ENCODE measurements at places on chromosomes 12 and 14.

DNA sequence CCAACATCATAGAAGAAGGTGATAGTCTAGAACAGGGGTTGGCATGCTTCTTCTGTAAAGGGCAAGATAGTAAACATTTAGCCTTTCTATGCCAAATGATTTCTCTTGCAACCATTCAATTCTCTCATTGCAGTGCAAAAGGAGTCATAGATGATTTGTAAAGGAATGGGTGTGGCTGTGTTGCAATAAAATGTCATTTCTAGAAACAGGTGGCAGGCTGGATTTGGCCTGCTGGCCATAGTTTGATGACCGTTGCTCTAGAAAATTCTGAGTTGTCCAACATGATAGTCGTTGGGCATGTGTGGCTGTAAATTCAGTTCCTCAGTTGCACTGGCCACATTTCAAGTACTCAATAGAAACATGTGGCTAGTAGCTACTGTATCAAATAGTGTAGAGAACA is 21.7 kb downstream of the SMCO2 start:
- DNase-seq, result no peak

- no peak for DNase-seq
Measured at GRCh38 chr12:42585841-42586216, 3.7 kb downstream of the PRICKLE1 start.

GRCh38 chr14:89992273-89992672 is 36.5 kb downstream of the TDP1 start:
- no peak for DNase-seq

DNA sequence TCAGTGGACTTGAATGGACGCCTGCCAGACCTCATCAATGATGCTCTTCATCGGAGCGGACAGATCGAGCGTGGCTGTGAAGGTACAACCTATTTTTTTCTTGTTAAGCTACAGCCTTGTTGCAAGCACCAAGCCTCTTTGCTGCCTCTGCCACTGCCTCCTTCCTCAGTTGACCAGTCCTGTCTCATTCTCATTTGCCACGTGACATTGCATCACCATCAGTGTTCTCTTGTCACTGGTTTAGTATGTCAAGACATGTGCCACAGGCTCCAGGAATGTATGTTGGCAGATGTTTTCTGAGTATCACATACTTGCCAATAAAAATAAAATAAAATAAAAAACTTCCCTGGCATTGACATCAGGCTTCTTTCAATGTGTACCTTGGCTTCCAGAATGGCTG is 798.1 kb downstream of the NRXN3 start:
- no peak for DNase-seq

DNA sequence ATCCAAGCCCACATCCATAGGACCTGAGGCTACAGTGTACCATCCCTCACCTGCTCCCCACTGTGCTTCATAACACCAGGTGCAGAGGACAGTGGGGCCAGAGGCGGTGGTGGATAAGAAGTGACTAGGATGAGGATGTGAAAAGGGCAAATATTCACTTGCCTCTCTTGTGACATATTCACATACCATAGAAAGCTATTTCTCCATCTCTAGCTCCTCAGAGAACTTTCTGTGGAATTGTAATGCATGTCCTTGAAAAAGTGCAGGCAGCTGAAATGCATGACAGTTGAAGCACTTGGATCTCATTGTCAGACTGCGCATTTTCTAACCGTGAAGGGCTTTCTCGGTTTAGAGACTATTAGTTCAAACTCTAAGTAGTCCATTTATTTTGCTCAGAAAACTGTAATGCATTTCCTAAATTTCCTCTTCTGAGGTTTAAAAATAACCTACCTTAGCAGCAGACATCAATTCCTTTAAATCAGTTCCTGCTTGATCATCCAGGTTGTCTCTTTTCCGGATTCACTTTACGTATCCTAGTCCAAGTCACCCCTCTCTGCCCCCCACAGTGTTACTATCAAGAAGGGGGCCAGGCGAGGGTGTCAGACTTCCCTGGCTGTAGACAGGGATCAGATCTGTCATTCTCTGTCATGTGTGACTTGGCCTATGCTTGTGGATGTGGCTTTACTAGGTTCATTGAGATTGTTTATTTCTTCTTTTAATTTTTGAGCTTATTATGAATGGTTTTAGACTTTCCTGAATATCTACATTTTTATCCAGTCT is 984.0 kb upstream of the TMEM132C start:
- DNase-seq, result no peak

GRCh38 chr14:45811155-45811554 is 558.2 kb upstream of the MIS18BP1 start:
- DNase-seq, result no peak

GRCh38 chr12:93288626-93289025 is 89.1 kb upstream of the NUDT4 start:
- DNase-seq, result no peak

GRCh38 chr12:103494051-103494733 is 1.6 kb downstream of the C12orf42 start:
- no peak for DNase-seq

DNA sequence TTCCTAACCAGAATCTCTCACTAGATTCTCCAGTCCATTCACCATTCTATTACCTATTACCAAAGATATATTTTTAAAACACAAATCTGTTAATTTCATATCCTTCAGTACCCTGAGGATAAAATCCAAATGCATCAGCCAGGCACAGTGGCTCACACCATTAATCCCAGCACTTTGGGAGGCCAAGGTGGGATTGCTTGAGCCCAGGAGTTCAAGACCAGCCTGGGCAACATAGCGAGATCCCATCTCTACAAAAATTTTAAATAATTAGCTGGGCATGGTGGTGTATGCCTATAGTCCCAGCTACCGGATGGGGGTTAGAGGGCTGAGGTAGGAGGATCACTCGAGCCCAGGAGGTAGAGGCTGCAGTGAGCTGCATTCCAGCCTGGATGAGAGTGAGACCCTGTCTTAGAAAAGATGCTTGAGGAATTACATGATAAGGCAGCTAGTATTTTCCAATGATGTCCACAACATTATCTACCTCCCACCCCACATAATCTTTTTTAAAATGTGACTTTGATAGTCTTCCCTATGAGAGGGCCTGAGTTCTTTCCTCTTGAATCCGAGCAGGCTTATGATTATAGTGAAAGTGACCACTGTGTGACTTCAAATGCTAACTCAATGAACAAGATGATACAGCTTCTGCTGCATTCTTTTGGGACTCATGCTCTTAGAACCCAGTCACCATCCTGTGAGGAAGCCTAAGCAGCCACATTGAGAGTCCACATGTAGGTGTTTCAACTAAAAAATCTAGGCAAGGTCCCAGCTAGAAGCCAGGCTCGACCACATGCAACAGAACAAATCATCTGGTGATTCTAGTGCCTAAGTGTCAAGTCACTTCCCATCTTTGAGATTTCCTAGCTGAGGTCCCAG is 18.0 kb downstream of the HECTD1 start:
- DNase-seq, result no peak

GRCh38 chr14:104664588-104664987 is 24.8 kb upstream of the INF2 start:
- DNase-seq, result no peak

DNA sequence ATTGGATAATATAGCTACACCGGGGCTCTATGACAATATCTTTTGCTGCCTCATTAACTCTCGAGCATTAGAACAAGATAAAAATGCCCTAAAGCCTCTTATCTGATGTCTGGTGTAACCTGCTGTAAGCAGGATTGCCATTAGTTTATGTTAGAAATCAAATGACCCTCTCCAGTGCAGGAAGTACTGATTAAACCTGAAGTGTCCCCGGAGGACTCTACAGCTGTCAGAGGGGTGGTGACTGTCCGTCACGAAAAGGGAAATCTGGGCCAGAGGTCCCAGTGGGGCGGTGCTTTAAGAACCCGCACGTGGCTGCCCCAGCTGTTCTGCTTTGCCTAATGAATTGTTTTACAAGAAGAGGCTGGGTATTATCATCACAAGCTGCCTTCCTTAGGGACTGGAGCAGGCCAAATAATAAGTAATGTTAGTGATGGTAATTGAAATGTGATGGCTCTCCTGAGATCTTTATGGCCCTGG is 55.7 kb downstream of the LIN52 start:
- peak; percentile 88 for DNase-seq

- no peak for DNase-seq
Measured at GRCh38 chr12:62170241-62170640, 90.0 kb upstream of the USP15 start.

Data from heart left ventricle (tissue), 16 donors.